ENCODE measurements at places on chromosomes 12 and 14.

GRCh38 chr14:71314717-71315116, 407.5 kb downstream of the PCNX1 start:
- DNase-seq, result no peak

DNA sequence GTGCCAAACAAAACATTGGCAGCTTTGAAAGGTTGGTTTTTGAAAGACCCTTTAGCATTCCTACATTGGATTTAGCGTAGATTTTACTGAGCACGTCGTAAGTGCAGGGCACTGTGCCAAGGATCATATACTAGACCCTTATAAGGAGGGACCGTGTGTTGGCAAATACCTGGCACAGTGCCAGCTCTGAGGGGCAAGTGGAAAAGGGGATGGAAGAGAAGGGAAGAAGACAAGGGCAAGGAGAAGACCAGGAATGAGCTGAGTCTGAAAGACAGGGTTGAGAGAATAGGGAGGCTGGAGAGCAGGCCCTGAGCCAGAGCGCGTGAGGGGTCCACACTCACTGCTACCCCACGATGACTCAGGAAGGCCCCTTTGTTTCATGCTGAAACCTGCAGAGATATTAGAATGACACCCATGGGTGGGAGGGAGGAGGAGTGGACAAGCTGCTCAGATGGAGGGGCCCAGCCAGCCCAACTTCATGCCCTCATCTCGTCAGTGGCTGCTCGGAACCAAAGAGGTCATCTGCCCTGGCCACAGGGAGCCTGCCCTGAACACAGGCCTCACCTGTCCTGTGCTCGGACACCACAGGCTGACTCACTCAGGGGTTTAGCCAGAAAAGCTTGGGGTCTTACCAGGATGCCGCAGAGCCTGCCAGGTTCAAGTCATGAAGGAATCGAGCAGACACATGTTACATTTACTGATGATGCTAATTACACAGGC, 25.0 kb downstream of the RAB35 start:
- DNase-seq, result no peak

- peak; percentile 50 for DNase-seq
Measured at GRCh38 chr12:109927622-109928021, 27.5 kb downstream of the TCHP start.

- no peak for DNase-seq
Measured at GRCh38 chr12:20000229-20000849, 368.0 kb upstream of the PDE3A start.

DNA sequence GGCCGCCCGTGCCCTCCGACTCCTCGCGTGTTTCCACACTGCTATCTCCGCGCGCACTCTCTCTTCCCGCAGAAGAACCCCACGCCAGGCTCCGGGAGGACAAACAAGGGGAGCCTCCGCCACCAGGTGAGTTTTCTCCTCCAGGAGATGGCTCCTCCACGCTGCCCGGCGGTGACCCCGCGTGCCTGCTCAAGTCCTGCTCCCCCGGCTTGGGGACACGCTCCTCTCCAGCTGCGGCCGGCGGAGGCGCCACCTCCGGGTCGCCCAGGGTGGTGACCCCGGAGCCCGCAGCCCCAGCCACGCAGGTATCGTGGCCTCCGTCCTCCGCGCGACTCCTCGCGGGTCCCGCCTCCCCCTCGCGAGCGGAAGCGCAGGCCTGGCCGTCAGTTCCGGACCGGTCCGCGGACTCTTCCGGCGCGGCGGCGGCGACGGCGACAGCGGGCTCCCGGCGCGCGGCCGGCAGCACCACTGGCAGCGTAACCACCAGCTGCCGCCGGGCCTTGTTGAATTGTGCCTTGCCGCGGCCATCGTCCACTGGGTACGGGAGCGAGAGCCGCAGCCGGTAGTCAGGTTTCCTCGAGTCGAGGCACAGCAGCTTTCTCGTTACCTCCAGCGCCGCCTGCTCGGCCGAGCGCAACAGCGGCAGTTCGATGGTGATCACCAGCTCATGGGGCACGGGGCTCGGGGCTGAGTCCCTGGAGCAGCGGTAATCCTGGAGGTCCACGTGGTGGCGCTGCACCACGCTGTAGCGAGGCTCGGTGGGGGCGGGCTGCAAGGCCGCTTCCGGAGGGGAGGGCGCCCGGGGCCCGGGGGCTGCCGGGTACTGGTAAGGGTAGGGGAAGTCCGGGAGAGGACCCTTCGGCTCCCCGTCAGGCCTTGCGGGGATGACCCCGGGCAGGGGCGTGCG, 1.2 kb downstream of the DNAAF2 start:
- peak; percentile 95 for DNase-seq

DNA sequence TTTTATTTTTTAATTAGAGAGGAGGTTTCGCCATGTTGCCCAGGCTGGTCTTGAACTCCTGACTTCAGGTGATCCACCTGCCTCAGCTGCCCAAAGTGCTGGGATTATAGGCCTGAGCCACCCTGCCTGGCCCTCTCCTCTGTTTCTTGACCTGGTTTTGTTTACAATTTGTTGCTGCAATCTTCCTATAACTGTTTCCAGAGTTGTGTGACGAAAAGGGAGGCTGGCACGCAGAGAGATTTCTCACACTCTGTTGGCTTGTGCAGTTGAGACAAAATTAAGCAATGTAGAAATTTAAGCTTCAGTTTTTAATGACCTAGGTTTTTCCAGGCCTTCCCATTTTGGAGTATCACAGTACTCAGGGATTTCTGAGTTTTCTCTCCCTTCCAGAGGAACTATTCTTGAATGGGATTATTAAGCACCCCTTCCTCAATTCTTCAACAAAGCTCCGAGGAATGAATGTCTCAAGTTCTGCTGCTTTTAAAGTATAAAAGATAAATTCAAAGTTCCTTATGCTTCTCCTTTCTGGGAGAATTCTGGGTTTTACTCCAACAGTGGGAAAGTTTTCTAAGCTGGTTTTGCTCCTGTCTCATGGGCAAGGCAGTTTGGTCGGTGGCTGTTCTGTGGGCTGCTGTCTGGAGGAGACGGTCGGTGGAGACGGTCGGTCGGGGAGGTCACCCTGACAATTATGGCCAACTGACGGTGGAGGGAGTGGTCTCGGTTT, 20.4 kb upstream of the FOS start:
- no peak for DNase-seq

DNA sequence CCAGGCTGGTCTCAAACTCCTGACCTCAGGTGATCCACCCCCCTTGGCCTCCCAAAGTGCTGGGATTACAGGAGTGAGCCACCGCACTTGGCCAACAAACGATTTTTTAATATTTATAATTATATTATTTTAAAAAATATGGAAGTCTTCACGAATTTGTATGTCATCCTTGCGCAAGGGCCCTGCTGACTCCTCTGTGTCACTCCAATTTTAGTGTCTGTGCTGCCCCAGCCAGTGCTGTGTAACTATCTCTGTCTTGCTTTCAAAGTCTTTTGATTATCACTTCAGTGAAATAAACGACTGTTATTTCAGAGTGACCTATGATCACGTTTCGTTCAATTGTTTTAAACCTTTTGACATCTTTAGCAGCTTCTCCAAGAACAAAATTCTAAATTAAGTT, 13.1 kb upstream of the MMP17 start:
- no peak for DNase-seq

DNA sequence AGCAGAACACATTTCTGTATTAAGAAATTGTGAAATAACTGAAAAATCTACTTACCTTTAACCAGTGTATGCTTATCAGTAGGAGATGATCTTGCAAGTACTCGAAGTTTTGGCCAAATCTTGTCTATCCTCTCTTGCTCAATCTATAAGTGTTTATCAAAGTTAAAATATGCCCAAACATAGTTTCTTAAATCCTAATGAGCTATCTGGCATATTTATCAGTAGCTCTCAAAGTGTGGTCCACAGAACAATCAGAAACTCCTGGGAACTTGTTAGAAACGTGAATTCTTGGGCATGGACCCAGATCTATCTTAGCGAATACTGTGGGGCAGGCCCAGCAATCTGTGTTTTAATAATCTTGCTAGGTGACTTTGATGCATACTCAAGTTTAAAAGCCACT, 84.5 kb upstream of the POC1B start:
- DNase-seq, result no peak

- no peak for DNase-seq
Measured at GRCh38 chr14:25007832-25008231, 42.1 kb downstream of the STXBP6 start.

GRCh38 chr12:122099280-122099749, 20.8 kb downstream of the MLXIP start:
- no peak for DNase-seq

- no peak for DNase-seq
Measured at GRCh38 chr12:15712823-15713660, 76.1 kb downstream of the EPS8 start.

GRCh38 chr12:41795051-41795600, 349.5 kb downstream of the GXYLT1 start:
- DNase-seq, result no peak

DNA sequence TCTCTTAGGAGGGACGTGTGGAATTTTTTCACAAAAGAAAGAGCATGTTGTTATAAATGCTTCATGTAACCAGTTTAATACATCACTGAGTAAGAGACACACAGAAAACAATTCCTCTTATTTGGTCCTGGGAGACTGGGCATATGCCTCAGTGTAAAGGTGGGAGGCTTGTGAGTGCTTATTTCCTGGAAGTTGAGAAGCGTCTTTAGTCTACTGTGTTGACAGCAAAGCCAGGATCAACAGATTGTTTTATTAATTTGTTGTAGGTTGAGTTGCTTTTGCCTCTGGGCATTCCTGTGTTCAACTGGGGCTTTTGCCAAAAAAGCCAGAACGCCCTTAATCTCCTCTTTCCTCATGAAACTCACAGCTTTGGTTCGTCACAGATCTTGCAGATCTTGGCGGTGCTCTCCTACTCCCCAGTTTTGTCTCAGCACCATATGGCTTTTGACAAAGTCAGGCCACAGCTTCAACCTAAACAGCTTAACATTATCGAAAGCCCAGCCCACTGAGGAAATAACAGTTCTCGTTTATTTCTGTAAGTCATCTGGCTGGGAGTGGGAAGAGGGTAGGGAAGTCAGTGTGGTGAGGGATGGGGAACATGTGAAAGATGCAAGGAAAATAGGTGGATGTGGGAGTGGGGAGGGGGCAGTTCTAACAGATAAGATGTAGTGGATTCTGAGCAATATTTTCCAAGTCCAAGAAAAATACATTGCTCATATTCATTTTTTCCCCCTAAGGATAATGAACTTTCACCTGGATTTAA, 227.2 kb downstream of the DACT1 start:
- no peak for DNase-seq

DNA sequence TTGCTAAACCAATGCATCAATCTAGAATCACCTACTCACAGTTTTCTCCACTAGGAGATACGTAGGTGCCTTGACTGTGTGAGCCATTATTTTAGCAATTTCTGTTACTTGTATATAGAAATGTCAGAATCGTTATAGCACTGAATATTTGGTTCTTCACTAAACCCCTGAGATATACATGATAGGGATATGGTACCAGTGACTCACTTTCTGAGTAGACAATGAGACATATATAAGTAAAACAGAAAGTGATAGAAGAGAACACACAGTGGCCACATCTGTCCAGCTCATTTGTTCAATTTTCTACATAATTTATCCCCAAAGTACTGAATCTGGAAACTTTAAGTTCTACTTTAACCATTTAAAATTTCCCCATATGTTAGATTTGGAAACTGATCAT, 1505.5 kb upstream of the TMEM132C start:
- DNase-seq, result no peak

- DNase-seq, result no peak
Measured at GRCh38 chr14:24844011-24844410, 205.9 kb downstream of the STXBP6 start.

DNA sequence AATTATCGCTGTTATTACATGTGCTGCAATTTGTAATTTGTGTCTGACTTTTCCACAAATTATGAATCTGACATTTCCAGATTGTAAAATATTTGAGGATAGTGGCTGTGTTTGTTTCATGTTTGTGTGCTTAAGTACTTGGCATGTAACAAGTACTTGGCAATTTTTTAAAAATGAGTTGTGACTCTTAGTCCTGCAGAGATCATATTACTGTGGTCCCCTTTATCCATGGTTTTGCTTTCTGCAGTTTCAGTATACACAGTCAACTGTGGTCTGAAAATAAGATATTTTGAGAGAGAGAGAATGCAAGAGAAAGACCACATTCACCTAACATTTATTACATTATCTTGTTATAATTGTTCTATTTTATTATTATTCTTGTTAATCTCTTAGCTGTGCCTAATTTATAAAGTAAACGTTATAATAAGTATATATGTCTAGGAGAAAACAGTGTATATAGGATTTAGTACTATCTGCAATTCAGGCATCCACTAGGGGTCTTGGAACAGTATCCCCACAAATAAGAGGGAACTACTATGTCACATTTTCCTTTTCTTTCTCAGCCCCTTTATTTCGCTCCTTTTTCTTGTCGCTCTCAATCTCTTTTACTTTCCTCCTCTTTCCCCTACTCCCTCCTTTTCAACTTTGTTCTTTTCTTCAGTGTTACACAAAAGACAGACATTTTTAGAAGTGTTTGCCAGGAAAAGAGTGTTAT, 176.1 kb downstream of the FUT8 start:
- no peak for DNase-seq
